Bladder microvascular endothelial cell (primary cell): ENCODE measurements at places on chromosomes 11 and 22. TPM values are rescaled to one million over a fixed set of nuclear protein-coding genes. Genes with fewer than 3 reads are reported as not detected.

The KDM4D gene
- 0.38 and 0.49 TPM in 2 replicates for total RNA-seq

The SOX10 gene
- not detected in 2 replicates for total RNA-seq

The CRYBB2 gene
- not detected in 2 replicates for total RNA-seq

The P2RY2 gene
- 0.97 and 4.8 TPM in 2 replicates for total RNA-seq

The PTPRCAP gene
- total RNA-seq = 0.49 and 1.1 TPM in 2 replicates

The LRRC32 gene
- total RNA-seq = 79.8 and 88.4 TPM in 2 replicates

The MS4A6E gene
- total RNA-seq = not detected in 2 replicates

The HEPACAM gene
- total RNA-seq = under 0.01 TPM in 1 of 2 replicates, not detected in the other

The CCDC87 gene
- total RNA-seq = under 0.01 and 0.13 TPM in 2 replicates

The ZW10 gene
- 16.4 and 22.8 TPM in 2 replicates for total RNA-seq

The ALG12 gene
- total RNA-seq = 11.5 and 18.9 TPM in 2 replicates

The TMEM86A gene
- 0.97 and 4.2 TPM in 2 replicates for total RNA-seq

The DDIAS gene
- 2.9 and 5.7 TPM in 2 replicates for total RNA-seq

The APOA4 gene
- not detected in 2 replicates for total RNA-seq

The STK33 gene
- total RNA-seq = 0.49 and 0.88 TPM in 2 replicates

The DRICH1 gene
- total RNA-seq = 0.06 TPM in 1 of 2 replicates, not detected in the other

The OSM gene
- not detected in 2 replicates for total RNA-seq
